Stimulated activated CD8-positive, alpha-beta memory T cell treated with anti-CD3 and anti-CD28 coated beads, Interleukin-4, amount 100 ng/mL, for 1 hour (primary cell): ENCODE measurements at places on chromosomes 7 and 10.

- DNase-seq: no peak
Measured at GRCh38 chr7:26490640-26491624, 199.3 kb downstream of the SNX10 start.

DNA sequence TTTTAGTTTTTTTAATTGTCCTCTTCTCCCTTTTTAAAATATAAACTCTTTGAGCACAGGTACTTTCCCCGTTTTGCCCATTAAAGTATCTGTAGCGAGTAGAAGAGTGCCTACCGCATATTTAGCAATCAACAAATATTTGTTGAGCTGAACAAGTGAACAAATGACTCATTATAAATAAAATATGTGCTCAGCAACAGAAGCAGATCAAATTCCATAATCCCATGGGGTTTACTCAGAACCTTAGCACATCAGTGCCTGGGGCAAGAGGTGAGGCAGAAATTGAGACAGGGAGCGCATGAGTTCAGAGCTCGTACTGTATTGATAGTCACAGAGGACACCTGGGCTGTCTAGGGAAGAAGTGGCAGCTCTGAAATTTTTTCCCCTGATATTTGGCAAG, 161.0 kb downstream of the SEM1 start:
- DNase-seq: no peak

DNA sequence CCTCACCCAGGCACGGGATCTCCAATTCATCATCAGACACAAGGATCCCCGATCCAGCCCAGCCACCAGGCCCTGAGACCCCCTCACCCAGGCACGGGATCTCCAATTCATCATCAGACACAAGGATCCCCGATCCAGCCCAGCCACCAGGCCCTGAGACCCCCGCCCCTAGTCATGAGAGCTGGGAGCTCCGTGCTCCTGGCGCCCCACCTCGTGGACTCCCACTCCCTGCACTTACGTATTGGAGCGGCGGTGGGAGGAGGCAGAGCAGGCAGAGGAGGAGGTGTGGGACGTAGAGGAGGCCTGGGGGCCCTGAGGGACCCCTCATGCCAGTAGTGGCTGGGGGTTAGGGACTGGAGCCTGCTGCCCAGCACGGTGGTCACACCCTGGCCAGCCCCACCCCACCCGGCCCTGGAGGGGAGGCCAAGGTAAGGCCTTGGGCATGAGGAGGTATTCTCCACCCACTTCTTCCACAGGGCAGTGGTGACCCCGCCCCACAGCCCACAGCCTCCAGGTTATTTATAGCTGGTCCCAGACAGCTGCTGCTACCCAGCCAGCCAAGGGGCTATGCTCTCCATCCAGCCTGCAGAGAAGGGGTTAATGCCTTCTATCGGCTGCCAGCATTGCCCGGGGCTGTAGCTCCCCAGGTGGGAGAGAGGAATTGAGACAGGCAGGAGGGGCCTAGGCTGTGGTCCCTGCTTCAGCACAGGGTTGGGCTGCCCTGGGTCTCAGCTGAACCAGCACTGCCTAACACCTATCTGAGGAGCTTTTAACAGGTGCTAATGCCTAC, 17.6 kb upstream of the CRHR2 start:
- DNase-seq: no peak

DNA sequence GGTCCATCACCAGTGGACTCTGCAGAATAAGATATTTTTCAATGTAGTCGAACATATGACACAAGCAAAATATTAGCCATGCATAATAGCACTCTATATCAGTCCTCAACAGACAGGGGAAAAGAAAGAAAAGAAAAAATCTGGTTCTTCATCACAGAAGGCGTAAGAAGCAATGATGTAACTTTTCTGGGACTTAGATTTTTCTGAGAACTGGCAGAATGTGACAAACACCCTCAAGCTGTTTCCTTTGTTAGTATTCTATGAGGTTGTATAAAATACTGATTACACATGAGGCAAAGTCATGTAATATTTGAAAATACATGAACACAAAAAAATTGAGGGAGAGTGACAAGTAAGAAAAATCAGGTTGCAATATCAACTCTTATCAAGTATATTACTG, 84.9 kb downstream of the CNOT4 start:
- DNase-seq: no peak

GRCh38 chr7:130341882-130342281, 2.7 kb upstream of the CPA5 start:
- no peak for DNase-seq

- no peak for DNase-seq
Measured at GRCh38 chr7:133705596-133705995, 421.5 kb upstream of the LRGUK start.
